Fibroblast of pulmonary artery (primary cell): ENCODE measurements at places on chromosomes 7 and 10.
A peak's percentile ranks its signal among the peaks of the same experiment; 100 is the strongest.

DNA sequence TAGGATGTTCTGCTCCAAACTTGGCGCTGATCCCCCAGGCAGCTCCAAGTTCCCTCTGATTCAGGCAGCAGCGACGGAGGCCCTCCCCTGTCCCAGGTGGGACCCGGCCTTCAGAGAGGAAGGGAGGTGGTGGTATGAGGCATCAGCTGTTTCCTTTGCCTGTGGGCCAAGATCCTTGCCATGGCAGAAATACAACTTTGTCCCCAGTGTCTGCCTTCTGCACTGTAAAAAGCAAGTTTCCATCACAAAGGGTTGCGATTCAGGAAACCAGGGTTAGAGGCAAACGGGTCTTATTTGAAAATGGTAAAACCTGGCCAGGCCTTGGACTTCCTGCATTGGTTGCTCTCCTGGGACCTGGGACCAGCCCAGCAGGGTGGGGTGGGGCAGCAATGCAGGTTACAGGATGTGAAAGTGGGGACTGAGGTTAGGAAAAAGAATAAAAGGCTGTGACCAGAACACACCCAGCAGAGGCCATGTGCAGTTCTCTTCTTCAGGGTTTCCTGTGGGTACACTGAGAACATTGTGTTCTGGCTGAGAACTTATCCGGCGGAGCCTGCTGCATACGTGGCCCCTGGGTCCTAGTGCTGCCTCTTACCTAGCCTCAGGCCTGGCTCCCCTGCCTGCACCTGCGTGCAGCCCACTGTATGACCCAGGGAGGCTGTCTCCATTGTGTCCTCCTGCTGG, 25.1 kb upstream of the DDIT4 start:
- peak; percentile 87 for DNase-seq

DNA sequence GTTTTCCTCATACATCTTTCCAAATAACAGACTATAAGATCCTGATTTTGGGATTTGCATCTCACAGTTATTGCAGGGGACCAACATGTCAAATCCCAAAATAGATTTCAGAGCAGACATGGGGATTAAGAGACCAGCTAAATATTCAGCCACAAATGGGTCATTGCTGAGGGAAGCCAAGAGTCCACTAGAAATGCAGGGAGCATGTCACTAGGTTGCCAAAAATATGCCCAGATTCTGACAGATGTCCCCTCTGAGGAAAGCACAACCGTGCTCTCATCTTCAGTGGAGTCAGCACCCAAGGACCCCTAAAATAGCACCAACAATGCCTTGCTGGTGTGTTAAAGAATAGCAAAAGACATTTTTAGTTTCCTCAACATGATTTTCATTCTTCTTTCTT, 56.2 kb upstream of the AGK start:
- DNase-seq: no peak

GRCh38 chr10:18087355-18087754, 52.9 kb upstream of the CACNB2 start:
- DNase-seq: peak; percentile 30

DNA sequence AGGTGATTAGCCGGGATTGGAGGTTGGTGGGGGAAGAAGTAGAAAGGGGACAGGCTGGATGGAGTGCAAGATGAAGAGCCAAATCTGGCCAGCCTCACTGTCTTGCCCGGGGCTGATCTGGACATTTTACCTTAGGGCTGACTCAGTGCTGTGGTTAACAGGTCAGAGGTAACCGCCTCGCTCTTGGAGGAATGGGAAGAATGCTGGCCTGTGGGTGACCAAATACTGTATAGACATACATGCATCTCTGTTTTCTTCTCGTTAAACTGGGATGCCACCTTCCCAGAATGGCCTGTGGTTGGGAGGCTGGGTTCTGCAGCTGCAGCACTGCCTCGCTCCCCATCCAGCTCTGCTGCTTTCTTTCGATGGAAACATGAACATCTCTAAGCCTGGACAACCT, 120.0 kb downstream of the SEC23IP start:
- no peak for DNase-seq

GRCh38 chr10:1424648-1425047, 312.7 kb downstream of the ADARB2 start:
- DNase-seq: no peak

- no peak for DNase-seq
These were observed 138.1 kb downstream of the GNAI1 start for GRCh38 chr7:80272560-80273239.

- no peak for DNase-seq
These were observed 245.5 kb upstream of the TCERG1L start for GRCh38 chr10:131556897-131557495.

DNA sequence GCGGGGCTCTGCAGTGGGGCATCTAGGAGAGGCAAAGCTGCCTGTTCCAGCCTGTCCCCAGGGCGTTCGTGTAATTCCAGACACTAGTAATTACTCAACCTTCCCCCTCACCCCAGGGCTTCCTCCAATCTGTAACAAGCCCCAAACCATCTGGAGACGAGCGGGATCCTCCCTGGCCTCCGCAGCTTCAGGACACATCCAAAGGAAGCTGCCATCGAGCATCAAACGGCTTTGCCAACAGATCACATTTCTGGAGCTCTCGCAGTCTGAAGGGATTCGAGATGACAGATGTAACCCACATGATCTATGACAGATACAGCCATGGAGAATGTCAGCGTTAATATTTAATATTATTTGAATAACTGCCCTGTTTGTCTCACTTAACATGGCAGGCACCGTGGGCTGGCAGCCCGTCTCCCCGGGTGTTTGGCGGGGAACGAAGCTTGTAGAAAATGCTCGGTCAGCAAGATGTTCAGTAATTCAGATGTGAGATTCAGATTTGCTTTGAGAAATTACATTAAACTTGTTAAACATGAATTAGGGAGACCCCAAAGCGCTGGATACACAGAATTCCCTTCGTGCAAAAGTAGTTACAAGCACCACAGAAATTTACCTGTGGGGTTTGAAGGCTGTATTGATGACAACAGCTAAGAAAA, 108.5 kb upstream of the C7orf33 start:
- DNase-seq: no peak

- DNase-seq: peak; percentile 63
These were observed 21.3 kb downstream of the PTPRE start for GRCh38 chr10:127928021-127928806.

- no peak for DNase-seq
These were observed 21.1 kb upstream of the TOMM7 start for GRCh38 chr7:22843681-22844309.

DNA sequence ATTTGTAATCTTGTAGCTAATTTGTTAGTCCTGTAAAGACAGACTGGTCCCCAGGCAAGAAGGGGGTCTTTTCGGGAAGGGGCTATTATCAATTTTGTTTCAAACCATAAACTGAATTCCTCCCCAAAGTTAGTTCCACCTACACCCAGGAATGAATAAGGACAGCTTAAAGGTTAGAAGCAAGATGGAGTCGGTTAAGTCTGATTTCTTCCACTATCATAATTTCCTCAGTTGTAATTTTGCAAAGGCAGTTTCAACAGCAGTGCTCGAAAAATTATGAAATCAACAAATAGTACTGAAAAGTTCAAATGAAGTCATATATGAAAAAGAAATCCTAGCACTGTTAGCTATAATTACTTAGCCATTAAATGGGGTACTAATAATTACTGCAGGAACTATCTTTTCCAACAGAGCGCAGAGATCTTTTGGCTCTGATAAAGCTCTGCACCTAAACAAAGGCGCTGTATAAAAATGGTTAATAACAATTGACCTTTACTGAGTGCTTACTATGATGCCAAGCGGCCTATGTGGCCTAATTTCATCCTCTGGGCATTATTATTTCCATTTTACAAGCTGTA, 756 bp upstream of the SEC24C start:
- DNase-seq: no peak

- no peak for DNase-seq
These were observed 2.6 kb upstream of the RPA3 start for GRCh38 chr7:7720750-7721621.
